ENCODE measurements at places on chromosomes 6 and 20.
A peak's percentile ranks its signal among the peaks of the same experiment; 100 is the strongest.

GRCh38 chr6:149071997-149072396 is 245.5 kb upstream of the TAB2 start:
- no peak for DNase-seq

DNA sequence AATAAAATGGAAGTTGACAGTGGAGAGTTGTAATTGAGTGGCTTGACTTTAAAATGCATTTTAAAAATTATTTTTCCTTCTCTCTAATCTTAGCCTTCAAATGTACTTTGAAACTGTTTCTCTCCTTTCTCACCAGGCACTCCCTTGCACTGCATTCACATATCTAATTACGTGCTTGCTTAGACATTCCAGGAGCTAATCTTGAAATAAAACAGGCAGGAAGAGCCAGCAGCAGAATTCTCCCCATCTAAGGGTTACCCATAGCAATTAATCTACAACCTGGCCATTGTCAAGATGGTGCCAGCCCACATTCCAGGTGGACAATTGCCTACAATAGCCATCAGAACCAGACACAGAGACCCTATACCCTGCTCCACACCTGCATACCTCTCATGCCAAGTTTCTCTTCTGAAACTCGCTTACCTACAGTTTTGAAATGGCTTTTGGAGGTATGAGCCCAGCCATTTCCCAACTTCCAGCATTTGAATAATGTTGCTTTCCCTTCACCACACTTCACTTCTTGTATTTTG is 167.6 kb upstream of the GJE1 start:
- no peak for DNase-seq

DNA sequence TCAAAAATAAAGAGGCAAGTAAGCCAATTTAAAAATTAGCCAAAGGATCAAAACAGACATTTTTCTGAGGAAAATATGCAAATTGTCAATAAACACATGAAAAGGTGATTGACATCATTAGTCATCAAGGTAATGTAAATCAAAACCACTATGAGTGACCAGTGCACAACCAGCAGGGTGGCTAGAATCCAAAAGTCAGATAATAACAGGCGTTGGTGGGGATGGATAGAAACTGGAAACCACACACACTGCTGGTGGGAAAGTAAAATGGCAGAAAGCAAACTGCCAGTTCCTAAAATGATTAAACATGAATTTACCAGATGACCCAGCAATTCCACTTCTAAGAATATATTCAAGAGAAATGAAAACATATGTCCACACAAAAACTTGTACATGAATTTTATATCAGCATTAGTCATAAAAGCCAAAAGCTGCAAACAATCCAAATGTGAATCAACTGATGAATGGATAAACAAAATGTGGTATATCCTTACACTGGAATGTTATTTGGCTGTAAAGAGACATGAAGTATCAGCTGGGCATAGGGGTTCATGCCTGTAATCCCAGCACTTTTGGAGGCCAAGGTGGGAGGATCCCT is 74.8 kb upstream of the MBOAT1 start:
- DNase-seq = no peak

DNA sequence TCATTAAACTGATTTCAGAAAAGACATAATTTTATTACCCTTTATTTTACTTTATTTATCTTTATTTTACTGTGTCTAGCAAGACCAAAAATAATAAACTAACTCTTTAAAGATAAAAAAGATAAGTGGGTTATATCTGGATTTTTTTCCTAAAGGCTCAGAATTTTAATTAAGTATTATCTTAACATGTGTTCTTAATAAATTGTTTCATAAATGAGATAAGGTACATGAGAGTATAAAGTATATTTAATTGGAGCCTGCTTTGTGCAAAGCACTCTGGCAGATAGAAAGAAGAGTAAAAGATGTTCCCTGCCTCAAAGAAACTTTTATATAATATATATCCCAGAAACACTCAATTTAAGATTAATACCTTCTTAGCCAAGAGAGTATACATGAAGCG is 8.7 kb upstream of the FAM135A start:
- DNase-seq = no peak

- no peak for DNase-seq
These were observed 2.1 kb downstream of the C20orf144 start for GRCh38 chr20:33664085-33664761.

GRCh38 chr20:50237349-50237748 is 46.7 kb downstream of the CEBPB start:
- DNase-seq = no peak

DNA sequence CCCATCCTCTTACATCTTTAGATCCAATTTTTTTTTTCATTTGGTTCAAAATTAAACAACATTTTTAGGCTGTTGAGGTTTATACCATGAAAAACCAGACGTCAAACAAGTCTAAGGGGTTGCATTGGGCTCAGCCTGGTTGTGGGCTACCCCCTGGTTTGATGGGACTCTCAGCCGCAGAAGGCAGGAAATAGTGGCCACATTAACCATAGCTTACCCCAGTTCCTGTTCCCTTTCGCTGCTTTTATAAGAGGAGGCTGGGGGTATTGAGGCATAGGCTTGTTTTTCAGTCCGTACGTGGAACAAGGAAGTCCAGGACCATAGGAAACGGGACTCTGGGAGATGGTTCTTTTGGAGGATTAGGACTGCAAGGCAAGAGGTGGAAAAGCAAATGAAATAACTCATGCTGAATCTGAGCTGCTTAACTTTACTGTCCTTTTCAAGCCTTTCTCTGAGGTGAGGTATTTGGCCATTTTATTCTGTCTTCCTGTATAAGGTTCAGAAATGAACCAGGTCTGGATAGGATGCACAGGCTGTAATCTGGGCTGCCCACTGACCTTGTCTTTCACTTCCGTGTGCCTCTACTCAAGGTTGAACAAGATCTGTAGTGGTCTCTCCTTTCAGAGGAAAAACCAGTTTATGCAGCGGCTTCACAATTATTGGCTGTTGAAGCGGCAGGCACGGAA is 7.7 kb downstream of the BRPF3 start:
- DNase-seq = no peak

DNA sequence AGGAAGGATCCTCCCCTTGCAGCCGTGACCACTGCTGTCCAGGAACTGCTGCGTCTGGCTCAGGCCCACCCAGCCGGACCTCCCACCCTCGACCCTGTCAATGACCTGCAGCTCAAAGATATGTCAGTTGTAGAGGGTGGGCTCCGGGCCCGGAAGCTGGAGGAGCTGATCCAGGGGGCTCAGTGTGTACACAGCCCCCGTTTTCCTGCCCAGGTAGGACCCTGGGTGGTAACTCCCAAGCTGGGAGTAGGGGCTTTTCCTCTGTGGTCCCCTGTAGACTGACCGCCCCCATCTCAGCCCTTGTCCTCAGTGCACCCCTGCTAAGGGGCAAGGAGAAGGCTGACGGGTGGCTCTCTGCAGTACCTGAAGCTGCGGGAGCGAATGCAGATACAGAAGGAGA is 3.6 kb downstream of the DXO start:
- DNase-seq = no peak

- DNase-seq = no peak
These were observed 60.9 kb upstream of the TAGAP start for GRCh38 chr6:159105716-159106115.

DNA sequence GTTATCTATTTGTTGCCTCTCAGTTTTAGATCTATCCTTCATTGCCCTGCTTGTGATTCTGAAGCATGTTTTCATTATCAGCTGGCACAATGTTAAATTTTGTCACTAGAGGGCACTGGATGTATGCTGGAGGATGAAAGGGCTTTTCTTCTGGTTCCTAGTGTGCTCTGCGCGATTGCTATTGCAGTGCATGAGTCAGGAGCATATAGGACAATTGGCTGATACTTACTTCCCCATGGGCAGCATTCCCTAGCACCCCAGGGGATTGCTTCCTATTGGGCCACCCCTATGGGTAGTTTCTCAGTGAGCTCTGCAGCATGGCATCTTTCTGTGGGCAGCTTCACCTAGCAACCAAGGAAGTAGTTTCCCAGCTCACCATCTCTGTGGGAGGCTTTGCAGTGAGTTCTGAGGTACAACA is 280.3 kb upstream of the SYNCRIP start:
- peak; percentile 13 for DNase-seq

Data from AG08395 (cell line).